HAP-1 (cell line): ENCODE measurements at places on chromosomes 6 and 20.

- no peak for DNase-seq
Observed at GRCh38 chr20:53664121-53664520, 70.5 kb upstream of the ZNF217 start.

DNA sequence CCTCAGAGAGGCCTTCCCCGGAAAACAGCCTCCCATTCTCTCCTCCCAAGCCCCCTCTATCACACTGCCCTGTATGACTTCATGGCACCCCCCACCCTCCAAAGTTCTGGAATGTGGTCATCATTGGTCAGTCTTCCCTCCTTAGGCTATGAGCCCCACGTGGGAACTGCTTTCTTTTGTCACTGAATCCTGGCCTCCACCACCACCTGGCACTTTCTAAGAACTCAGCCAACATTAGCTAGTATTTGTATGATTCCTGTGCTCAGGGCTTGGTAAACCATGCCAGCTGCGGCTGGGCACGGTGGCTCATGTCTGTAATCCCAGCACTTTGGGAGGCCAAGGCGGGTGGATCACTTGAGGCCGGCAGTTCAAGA is 8.4 kb upstream of the E2F1 start:
- no peak for DNase-seq

GRCh38 chr6:11366934-11367637 is 134.6 kb upstream of the NEDD9 start:
- DNase-seq, result no peak

DNA sequence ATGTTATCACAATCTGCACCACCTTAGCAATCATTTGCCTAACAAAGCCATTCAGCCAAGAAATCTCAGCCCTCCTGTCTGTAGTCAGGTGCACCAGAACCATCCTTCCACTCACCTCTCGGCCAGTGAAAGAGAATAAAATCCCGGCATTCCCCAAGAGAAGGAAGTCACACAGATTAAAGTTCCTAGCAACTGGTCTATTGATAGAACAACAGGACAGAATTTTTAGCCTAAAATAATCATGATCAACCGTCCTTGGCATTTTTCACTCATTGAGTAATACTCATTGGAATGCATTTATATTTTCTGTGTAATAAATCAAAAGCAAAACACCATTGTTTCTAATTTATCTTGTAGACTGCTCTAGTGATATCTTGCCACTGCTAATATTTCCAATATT is 85.7 kb upstream of the CDH4 start:
- DNase-seq, result no peak

DNA sequence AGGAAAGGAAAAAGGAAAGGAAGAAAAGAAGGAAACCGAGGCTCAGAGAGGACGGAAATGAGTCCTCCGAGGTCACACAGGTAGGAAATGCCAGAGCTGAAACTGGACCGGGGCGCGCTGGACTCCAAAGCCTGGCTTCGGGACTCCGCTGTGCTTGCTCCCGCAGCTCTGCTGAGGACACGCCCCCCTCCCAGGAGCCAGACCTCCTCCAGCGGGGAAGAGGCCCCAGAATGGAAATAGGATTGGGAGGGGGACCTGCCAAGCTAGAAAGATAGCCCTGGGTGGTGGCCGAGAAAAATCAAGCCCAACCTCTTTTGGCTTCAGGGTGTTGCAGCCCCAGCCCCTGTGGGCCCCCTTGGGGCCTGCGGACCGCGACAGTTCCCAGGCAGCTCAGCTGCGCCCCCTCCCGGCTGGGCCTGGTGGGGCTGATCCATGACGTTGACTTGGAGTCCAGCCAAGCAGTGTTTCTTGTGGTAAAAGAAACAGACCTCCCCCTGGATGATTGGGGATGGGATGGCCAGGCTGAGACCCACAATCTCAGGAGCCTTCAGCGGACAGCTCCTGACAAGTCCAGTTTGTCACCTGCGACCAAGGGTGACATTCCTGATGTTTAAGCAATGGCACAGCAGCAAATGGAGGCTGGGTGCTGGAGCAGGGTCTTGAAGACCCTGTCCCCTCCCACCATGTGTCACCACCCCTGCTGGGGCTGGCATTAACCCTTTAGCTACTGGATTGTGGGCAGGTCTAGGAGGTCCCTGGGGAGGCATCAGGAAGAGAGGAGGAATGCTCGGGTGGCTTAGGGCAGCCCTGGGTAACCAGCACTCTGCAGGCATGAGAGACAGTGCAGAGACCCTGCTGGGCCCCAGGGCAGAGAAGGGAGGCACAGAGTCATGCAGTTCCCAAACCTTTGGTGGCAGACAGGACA is 55.4 kb downstream of the RIPOR3 start:
- peak; percentile 90 for DNase-seq

- no peak for DNase-seq
Observed at GRCh38 chr20:5686384-5687105, 63.7 kb upstream of the SHLD1 start.

DNA sequence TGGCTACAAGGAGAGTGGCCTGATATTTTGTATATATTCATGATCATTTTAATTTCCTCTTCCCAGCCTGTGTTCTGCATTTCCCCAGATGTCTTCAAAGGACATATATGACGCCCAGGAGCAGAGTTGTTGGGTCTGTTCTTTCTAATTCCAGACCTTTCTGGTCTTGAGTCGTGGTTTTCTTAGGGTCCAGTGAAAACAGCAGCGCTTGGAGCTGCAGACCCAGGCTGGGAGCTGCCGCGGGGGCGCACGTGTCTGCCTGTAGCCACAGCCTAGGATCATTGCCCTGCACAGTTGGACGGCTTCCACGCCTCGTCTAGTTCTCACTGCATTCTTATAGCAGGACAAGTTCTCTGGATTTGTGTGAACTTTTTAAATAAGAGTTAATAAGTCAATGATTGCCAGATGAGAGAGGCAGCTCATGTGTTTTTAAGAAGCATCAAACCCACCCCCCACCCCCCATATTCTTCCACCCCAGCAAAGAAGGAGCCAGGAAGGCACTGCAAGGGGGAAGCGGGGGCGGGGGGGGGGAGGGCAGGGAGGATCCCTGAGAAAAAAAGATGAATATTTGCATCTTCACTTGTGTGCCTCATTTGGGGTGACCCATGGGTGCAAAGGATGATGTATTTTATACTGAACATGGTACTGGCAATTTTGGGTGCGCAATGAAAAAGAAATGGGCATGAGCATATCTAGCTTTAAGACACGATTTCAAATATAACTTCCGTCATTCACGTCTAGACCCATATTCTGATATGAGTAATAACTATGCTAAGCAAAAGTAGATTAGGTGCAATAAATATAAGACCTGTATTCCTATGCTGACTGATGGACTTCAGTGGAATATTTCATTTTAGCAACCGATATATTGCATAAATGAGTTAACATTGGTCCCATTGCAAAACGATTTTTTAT is 160.0 kb downstream of the TBXT start:
- no peak for DNase-seq

DNA sequence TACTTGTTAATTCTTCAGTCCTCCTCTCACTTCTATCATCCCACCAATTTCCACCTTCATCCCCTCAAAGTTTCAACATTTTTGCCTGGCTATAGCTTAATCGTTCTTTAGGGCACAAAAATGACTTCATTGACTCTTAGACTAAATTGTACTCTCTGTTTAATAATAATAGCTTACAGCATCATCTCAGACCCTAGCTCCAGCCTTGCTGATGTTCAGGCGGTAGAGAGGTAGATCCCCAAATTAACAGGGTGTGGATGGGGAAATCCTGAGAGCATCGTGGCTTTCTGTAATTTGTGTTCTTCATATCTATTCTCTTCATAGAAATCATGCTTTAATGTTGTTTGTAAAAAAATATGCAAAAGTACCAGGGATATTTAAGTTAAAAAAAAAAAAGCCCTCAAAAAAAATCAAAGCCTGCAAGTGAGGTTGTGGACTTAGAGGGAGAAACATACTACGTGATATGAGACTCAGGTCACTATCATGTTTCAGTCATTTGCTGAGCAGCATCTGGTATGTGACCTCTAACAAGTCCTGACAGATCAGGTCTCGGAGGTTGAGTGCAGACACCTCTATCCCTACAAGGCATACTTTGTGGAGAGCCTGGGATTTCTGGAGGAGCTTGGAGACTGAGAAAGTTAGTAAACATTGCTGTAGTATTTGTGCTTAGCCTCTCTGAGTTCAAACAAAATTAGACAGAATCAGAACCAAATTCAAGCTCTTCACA is 1063.3 kb upstream of the CITED2 start:
- DNase-seq, result no peak

- DNase-seq, result no peak
Observed at GRCh38 chr20:32589256-32589655, 4.1 kb upstream of the NOL4L start.

GRCh38 chr6:169755162-169755561 is 3.7 kb downstream of the ERMARD start:
- no peak for DNase-seq

- no peak for DNase-seq
Observed at GRCh38 chr6:47630587-47630986, 67.8 kb upstream of the ADGRF4 start.

DNA sequence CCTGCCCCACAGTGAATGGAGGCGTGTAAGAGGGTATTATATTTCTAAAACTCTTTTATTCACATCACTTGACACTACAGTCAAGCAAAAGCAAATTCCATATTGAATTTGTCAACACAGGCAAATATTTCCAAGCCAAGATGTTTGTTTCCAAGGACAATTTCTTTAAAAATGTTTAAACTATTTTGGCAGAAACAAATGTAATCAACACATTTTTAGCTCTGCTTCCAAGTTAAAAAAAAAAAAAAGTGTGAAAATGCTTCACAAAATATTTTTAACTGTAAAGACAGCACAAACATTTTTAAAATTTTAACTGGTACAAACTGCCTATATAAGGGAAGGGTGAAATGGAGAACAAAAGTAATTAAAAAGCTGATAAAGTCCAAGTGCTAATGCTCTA is 44.9 kb upstream of the DST start:
- no peak for DNase-seq

DNA sequence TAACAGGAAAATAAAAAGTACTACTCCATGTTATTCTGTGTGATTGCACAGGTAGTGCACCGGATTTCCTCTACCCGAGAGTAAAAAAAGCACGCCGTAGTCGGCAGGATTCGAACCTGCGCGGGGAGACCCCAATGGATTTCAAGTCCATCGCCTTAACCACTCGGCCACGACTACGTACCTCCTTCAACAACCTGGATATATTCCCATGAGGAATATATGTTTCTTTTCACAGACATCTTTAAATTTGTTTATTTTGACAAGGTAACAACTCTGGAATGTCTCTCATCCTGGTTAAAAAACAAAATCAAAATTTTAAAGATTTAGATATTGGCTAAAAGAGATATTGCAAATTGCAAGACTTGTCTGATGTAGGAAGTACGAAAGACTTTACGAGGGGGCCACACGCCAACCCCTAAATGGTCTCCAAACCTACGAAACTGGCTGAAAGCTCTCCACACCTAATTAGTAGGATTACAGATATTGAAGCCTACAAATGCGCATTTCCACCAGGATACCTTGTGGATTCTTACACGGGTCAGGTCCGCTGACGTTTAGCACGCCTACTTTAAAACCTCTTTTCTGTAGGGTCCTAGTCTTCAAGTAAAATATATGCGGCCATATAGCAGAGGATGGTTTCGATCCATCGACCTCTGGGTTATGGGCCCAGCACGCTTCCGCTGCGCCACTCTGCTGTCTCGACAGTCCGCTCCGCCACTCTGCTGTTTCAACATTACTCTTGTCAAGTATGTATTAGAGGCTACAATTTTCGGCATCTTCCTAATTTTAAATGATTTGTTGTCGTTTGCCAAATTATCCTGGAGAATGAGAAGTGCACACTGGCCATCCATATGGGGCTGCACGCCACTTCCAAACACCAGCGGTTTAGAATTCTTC is 52.2 kb upstream of the BTN3A2 start:
- DNase-seq, result peak; percentile 90

DNA sequence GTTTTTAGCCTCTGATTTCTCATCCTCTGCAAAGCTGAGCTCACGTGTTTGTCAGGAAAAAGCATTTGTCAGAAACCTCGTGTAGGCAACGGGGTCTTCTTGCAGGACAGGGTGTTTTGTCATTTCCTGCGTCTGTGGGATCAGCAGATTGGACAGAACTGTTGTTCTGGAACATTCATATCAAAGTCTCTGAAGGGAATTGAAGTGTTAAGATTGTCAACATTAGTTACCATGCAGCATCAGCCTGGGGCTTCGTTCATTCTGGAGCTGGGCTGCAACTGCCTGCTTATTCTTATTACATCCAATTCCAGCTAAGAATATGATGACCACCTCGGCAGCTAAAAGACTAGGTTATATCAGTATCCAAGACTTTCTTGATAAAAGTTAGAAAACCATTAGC is 71.0 kb upstream of the RALGAPA2 start:
- DNase-seq, result no peak

GRCh38 chr20:37528446-37529213 is 954 bp upstream of the BLCAP start:
- DNase-seq, result no peak

DNA sequence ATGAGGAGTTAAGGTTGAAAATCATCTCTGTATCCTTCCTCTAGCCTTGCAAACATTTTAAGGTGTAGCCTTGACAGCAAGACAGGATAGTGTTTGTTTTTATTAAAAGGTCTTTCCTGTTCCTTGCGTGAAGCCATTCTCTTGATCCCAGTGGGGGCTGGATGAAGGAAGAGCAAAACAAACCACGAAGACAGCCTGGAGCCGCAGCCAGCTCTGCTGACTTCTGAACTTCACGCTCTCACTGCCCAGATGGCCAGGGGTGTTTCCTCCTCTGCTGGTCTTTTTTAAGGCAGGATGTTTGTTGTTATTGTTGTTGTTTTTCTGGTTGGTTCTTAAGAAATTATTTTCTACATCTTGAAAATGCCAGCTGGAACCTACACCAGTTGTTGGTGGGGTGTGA is 156.4 kb downstream of the MTHFD1L start:
- DNase-seq, result no peak

DNA sequence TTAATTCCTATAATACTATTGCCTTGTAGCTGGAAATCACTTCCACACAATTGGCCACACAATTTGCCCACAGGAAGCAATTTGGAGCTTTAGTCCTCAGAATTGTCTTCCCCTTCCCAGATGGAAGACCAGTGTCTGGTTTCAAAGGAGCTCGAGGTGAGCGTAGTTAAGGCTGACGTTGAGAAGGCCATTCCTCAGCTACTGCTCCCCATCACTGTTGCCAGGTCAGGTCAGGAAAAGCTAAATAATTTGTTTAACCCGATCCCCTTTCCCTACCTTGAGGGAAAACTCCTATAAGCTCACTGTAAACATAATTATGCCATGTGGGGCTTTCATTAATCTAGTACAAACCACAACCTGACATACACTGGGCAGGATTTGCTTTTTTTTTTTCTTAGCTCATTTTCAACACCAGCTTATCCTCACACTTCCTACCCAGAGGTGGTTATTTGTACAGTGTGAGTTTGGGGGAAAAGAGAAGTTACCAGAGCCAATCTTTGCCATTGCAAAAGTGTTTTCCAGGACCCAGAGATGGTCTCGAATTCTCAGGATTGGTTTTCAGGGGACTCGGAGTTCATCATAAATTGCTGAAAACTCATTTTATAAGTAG is 242.7 kb downstream of the CLIC5 start:
- no peak for DNase-seq

- no peak for DNase-seq
Observed at GRCh38 chr20:25039697-25040437, 18.1 kb downstream of the ACSS1 start.

GRCh38 chr6:80607811-80608391 is 501.4 kb downstream of the BCKDHB start:
- no peak for DNase-seq
